Cardiac septum (tissue), 1 donor: ENCODE measurements at places on chromosomes 2 and 18.

- no peak for DNase-seq
Observed at GRCh38 chr2:144032566-144032965, 487.4 kb downstream of the ZEB2 start.

GRCh38 chr2:181915102-181915501 is 23.6 kb downstream of the ITPRID2 start:
- DNase-seq = no peak

DNA sequence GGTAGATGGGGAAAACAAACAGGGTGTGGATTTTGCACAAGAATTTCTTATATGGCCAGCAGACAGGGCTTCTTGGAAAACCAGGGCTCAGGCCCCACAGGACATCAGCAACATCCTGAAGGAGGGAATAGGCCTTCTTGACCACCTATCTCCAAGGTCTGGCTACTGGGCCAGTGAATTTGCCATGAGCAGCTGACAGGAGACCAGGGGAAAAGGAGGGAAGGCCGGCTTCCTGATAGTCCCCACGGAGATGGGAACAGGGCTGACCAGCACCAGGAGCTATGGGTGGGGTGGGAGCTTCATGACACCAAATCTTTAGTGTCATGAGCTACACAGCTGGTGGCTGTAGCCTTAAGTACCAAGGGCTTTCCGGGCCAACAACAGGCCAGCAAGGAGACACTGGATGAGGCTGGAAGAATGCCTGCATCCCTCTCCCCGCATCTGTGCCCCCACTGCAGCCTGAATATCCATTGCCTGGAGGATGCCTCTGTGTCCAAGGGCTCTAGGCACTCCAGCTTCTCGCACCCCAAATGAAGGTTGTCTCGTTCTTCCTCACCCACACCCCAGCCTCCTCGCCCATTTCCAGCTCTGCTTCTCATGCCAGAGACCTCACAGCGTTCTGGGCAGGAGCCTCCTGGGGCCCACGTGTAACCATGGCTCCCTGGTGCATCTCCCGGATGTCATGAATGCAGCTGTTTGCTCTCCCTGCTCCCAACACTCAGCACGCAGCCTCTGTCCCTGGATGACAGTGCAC is 74.8 kb downstream of the EMX1 start:
- DNase-seq = no peak

- DNase-seq = no peak
Observed at GRCh38 chr2:65075176-65075575, 19.0 kb downstream of the CEP68 start.

- DNase-seq = peak; percentile 44
Observed at GRCh38 chr2:120769787-120770120, 34.1 kb downstream of the GLI2 start.
